Myocyte (in vitro differentiated cells): ENCODE measurements at places on chromosomes 3 and 15. TPM values are rescaled to one million over a fixed set of nuclear protein-coding genes. Genes with fewer than 3 reads are reported as not detected.

Gene GPR62
- not detected in 2 replicates for total RNA-seq

Gene PPM1M
- 5.5 and 7.3 TPM in 2 replicates for total RNA-seq

Gene SNURF
- total RNA-seq, result 13.9 and 19.6 TPM in 2 replicates

GRCh38 chr3:59654123-59654479 lies 604.3 kb upstream of the CFAP20DC start:
- DNase-seq, result no peak

DNA sequence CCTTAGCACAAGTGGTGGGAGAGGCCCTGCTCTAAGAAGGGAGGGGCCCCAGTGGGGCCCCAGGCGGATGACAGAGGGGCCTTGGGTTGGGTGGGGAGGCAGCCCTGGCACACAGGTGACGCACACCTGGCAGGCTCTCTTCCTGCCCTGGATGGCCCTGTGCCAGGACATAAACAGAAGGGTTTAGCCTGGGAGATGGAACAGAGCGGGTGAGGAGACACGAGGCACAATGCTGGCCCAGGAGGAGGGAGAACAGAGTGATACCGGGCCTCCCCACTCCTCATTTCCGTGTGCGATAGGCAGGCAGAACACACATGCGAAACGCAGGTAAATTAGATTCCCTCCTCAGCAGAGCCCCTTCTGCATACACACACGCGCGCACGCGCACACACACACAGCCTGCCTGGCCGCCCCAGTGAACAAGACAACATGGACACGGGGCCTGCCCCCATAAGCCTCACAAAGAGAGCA lies 39.8 kb downstream of the IDH2 start:
- DNase-seq, result no peak

- no peak for DNase-seq
Measured at GRCh38 chr3:183269345-183269744, 16.3 kb downstream of the B3GNT5 start.

GRCh38 chr3:49172551-49173041 lies 1.2 kb downstream of the KLHDC8B start:
- DNase-seq, result peak; percentile 83

- DNase-seq, result no peak
Measured at GRCh38 chr3:161946443-161946960, 449.9 kb downstream of the OTOL1 start.

DNA sequence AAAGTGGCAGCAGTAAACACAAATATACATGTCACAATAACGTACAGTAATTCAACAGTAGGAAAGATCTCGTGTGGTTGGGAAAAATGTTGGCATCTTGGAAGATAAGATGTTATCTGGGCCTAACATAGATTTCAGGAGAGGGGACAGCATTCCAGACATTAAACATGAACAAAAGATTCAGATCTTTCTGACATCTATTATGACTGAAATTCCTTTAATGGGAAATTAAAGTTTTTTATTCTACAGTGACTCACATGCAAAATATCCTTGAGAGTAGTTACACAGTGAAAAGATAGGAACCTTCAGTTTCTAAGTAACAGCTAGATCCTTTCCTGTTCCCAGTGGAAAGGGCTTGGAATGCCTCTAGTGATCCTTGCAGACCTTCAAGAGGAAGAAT lies 9.2 kb downstream of the NDUFB5 start:
- DNase-seq, result peak; percentile 13
